ENCODE measurements at places on chromosomes 3 and 15.

DNA sequence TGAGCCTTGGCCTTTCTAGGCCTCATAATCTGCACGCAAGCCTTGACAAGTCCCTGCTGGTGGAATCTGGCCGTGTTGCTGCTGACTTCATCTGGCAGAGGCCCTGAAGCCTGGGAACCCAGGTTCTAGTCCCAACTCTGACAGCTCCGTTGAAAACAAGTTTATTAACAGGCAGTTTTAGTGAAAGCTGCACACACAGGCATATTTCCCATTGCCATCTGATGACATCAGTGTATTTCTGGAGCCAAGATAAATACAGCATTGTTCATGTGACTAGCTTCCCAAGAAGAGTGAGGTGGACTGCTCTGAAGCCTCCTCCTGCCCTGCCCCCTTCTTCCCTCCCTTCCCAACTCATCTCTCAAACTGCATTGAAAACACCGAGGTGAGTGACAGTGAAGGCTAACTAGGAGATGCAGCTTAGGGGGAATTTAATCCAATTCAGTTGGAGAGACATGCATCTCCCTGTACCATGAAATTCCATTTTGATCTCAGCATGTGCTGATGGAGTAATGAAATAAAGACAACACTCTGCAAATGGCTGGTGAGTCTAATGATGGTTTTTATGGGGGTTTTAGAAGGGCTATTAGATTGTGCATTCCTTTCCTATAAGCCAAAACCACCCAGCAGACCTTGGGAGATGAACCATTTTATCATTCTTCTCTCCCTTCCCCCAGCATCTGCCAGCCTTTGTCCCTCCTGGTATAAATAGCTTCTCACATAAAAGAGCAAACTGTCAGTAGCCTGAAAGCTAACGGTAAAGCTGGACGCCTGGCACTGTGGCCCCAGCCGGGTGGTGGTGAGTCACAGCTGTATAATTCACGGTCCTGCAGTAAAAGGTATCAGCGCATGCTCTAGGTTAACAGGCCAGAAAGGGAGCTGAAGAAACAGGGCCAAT is 38.0 kb downstream of the PRICKLE2 start:
- DNase-seq: no peak

DNA sequence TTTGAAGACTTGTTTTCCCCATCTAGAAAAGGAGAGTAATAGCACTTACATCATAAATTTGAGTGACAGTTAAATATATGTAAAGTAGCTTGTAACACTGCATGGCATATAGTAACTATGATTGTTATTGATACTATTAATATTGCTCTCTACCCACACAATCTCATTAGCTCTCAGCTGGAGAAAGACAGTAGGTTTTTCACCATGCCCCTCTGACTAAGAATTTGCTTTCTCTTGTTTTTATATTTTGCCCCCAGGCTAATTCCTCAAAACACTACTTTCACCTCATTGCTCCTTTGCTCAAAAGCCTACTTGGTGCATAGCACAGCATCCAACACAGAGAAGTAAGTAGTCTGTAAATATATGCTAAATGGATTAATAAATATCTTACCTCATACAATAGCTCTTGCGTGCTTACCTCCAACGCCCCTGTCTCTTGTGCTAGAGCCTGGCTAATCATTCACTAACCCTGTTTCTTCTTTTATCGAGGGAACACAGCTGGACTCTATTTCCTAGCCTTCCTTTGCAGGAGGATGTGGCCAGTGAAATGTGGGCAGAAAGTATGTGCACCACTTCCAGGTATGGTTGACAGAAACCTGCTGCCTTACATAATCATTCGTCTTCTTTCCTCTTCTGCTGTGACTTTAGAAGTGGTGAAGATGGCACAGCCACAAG is 190.0 kb downstream of the PLCH1 start:
- no peak for DNase-seq

DNA sequence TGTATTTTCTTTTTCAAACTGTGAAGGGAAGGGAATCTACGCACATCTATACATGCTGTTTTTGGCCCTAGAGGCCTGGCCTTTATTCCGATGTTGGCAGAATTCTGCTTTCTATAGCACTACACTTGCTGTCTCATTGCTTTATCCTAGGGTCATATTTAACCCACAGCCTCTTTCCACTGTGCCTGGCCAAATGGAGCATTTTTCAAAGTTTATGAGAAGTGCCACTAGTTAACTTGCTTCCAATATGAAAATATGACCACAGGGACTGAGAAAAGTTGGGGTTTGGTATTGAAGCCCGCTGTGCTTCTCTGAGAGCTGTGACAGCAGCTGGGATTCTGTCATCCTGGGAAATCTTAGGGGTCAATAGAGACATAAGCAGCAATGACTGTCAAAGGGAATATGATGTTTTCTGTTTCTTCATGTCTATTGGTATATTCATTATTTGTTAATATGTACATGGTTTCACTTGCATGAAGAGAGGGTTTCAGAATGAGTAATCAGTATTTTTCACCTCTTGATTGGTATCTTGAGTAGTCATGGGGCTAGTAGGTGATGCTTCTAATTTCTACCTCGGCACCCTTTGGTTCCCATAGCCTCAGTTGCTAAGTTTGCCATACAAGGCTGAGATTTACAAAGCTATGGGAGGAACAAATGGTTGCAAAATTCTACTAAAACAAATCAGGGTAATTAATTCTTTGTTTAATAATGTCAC is 275.8 kb upstream of the RBMS3 start:
- no peak for DNase-seq

- no peak for DNase-seq
Measured at GRCh38 chr15:70250208-70251201, 152.8 kb upstream of the TLE3 start.

DNA sequence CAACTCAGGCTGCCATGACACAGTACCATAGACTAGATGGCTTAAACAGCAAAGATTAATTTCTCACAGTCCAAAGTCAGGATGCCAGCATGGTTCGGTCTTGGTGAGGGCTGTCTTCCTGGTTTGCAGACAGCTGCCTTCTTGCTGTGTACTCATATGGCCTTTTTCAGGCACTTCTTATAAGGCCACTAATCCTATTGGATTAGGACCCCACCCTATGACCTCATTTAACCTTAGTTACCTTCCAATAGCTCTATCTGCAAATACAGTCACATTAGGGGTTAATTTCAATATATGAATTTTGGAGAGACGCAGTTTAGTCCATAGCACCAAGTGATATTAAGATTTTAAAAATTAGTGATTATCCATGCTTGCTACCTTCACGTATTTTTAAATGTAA is 297.8 kb downstream of the WDR72 start:
- no peak for DNase-seq

DNA sequence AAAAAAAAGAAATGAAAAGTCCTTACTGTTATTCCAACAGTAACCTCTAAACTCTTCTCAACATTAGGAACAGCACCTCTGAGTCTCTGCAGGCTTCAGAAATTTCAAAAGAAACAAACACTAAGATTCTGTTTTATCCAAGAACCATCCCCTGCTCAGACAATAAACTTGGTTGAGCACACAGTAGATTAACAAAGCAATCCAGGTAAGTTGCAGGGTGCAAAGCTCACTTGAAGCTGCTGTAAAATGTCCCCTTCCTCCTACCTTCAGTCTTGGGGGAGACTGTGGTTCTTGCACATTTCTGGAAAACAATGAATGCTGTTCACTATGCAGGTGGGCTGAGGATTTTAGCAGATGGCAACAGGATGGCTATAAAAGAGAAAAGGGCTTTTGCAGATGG is 484.1 kb downstream of the IGSF11 start:
- no peak for DNase-seq

GRCh38 chr15:40118473-40118872 is 9.8 kb upstream of the BMF start:
- no peak for DNase-seq

- DNase-seq: no peak
Measured at GRCh38 chr3:36957063-36957462, 12.2 kb upstream of the TRANK1 start.

GRCh38 chr3:127389913-127390312 is 102.1 kb upstream of the PRR20G start:
- no peak for DNase-seq

GRCh38 chr15:100703032-100703578 is 100.7 kb downstream of the ASB7 start:
- DNase-seq: peak; percentile 27

- no peak for DNase-seq
Measured at GRCh38 chr15:70249616-70250015, 151.9 kb upstream of the TLE3 start.

- DNase-seq: no peak
Measured at GRCh38 chr3:57052662-57053061, 7.8 kb upstream of the SPATA12 start.

- no peak for DNase-seq
Measured at GRCh38 chr3:108171106-108171505, 51.1 kb downstream of the IFT57 start.

- DNase-seq: no peak
Measured at GRCh38 chr15:65336493-65337435, 32.3 kb downstream of the RNU5B-1 start.

GRCh38 chr3:37642670-37643598 is 218.7 kb upstream of the CTDSPL start:
- no peak for DNase-seq

GRCh38 chr3:154678041-154678654 is 248.2 kb upstream of the GPR149 start:
- no peak for DNase-seq

- DNase-seq: no peak
Measured at GRCh38 chr3:150739877-150740645, 22.9 kb downstream of the SIAH2 start.

GRCh38 chr3:170815340-170815739 is 54.7 kb downstream of the RPL22L1 start:
- no peak for DNase-seq

DNA sequence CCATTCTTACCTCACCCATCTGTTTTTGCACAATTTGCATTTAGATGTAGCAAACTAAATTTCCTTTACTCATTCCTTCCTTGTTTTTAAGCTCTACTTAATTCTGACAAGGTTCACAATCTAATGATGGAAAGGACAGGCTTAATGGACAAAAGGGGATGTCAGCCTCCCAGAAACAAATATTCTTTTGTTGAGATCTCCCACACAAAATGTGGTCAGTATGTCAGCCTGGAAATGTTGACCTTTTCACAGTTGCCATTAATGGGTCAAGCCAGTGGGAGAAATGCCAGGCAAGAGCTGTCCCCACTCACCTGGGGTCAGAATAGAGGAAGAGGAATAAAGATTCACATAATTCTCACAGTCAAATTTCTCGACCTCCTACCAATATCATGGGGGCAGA is 27.0 kb downstream of the WWTR1 start:
- no peak for DNase-seq

- no peak for DNase-seq
Measured at GRCh38 chr3:34676436-34676835, 878.0 kb downstream of the PDCD6IP start.

- peak; percentile 72 for DNase-seq
Measured at GRCh38 chr3:185353823-185354614, 8.9 kb upstream of the MAP3K13 start.

GRCh38 chr15:56320861-56321260 is 44.4 kb upstream of the TEX9 start:
- no peak for DNase-seq

- DNase-seq: no peak
Measured at GRCh38 chr3:188539631-188540194, 385.8 kb downstream of the LPP start.

DNA sequence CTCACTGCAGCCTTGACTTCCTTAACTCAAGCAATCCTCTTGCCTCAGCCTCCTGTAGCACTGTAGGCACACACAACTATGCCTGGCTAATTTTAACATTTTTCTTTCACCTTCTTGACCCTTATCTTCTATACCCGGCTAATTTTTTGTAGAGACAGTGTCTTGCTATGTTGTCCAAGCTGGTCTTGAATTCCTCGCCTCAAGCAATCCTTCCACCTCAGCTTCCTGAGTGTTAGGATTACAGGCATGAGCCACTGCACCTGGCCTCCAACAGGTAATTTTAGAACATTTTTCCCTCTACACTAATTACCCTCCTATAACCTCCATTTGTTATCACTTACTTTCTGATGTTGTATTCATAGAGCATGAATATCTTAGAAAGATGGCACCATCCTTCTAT is 60.3 kb downstream of the SPG11 start:
- DNase-seq: no peak

DNA sequence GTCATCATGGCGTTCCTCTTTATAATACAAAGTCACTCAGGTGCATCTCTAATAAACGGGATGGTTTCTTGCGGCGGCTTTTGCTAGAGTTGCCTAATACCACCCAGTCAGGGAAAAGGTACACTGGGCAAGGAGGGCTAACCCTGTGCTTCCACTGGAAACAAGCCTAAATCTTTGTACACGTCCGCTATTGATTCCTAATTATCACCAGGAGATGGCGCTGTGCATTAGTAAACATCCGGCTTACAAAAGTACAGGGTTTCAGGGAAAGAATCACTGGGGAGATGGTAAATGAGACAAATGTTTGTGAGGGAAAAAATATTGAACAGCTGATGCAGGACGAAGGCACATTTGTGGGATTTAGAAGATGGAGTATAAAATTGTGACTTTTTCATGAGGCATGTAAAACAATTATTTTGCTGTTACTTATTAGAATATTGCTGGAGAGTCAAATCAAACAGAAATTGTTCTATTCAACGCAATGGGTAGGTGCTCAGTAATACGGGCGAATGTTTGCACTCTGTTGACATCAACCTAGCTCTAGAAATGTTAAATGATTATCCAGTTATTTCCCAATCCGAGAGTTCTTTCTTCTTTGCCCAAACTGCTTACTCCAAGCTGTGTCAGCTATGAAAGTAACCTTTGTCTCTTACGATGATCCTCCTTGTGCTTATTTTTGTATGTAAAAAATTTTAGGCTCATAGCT is 50.6 kb downstream of the GMNC start:
- DNase-seq: no peak

- DNase-seq: no peak
Measured at GRCh38 chr3:79761441-79761840, 6.4 kb downstream of the ROBO1 start.

- DNase-seq: no peak
Measured at GRCh38 chr3:2516762-2517441, 418.2 kb downstream of the CNTN4 start.

- no peak for DNase-seq
Measured at GRCh38 chr15:55993804-55994560, 570 bp upstream of the NEDD4 start.

DNA sequence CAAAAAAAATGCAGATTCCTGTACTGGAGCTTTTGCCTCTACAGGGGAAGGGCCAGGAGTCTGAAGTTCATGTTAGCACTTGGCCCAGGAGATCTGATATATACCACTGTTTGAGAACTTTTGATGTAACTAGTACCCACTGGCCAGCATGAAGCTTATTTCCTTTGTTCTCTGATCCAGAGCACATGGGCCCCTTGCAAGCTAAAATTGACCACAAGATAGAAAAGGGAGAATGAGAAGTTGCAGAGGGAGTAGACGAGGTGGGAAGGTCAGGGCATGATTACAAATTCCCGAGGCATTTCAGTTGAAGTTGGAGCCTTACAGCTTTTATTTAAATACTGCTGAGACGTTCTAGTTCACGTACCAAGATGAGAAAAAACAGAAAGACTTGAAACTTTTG is 28.2 kb downstream of the TGM4 start:
- no peak for DNase-seq

DNA sequence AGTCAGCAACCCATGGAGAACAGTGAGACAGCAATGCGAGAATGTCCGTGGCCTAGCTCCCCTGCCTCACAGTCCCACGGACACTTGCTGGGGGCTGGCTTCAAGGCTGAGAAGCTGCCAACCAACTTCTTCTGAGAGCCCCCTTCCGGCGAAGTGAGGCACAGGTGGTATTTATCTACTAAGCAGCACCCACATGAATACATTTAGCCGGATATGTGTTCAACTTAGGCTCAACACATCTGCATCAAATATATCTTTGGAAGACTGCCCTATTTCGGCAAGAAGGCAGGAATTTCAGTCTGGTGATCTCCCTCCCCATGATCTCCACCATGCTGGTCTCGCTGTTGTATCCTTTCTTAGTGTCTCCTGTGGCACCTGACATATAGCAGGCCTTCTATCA is 340.9 kb upstream of the NR2E3 start:
- no peak for DNase-seq

All from stimulated activated CD4-positive, alpha-beta T cell treated with anti-CD3 and anti-CD28 coated beads, Interleukin-15, amount 100 ng/mL, for 48 hours (primary cell).